Stimulated activated CD4-positive, alpha-beta T cell treated with anti-CD3 and anti-CD28 coated beads, TNF-alpha, amount 100 ng/mL, for 48 hours (primary cell): ENCODE measurements at places on chromosomes 16 and 17.

GRCh38 chr16:19486051-19486450, 35.8 kb downstream of the GDE1 start:
- no peak for DNase-seq

- DNase-seq, result no peak
These were observed 2.2 kb downstream of the ZNF668 start for GRCh38 chr16:31071861-31072260.

DNA sequence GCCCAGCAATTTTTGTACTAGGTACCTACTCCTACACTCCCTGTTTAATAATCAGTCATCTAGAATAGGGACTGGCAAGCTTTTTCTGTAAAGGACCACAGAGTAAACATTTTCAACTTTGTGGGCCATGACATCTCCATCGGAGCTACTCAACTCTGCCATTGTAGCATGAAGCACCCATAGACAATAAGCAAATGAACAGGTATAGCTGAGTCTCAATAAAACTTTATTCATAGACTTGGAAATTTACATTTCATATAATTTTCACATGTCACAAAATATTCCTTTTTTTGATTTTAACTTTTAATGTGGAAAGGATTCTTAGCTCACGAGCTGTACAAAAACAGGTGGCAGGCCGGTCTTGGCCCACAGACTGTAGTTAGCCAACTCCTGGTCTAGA, 345.8 kb downstream of the SOX9 start:
- no peak for DNase-seq

GRCh38 chr16:16815641-16816040, 436.7 kb downstream of the NPIPA7 start:
- DNase-seq, result no peak

- DNase-seq, result no peak
These were observed 11.2 kb downstream of the HAGH start for GRCh38 chr16:1815461-1815860.

GRCh38 chr17:81013642-81014041, 21.3 kb upstream of the BAIAP2 start:
- DNase-seq, result no peak

DNA sequence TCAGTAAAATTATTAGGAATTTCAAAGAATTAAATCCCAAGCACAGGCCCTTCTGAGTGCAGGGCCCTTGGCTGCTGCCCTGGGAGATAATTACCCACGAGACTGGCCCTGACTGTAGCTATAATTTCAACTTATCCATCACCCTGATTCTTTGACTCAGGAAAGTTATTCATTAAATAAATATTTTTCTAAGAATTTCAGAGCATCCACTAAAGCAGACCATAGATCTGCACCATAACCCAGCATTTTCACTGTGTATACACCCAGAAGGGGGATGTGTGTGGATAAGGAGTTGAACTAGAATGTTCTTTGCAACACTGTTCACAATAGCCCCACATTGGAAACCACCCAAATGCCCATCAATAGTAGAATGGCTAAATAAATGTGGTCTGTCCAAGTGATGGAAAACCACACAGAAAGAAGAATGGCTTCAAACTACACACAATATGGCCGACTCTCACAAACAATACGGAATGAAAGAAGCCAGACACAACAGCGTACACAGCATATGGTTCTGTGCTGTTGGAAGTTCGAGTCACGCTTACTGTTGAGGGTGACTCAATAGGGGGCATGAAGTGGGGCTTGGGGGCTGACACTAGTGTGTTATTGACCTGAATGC, 33.9 kb upstream of the MEAK7 start:
- DNase-seq, result no peak

GRCh38 chr17:31843070-31843745, 15.8 kb downstream of the COPRS start:
- DNase-seq, result no peak

GRCh38 chr16:3553138-3553923, 23.9 kb downstream of the NLRC3 start:
- no peak for DNase-seq

- no peak for DNase-seq
These were observed 222.7 kb upstream of the CIBAR2 start for GRCh38 chr16:85334718-85335583.

DNA sequence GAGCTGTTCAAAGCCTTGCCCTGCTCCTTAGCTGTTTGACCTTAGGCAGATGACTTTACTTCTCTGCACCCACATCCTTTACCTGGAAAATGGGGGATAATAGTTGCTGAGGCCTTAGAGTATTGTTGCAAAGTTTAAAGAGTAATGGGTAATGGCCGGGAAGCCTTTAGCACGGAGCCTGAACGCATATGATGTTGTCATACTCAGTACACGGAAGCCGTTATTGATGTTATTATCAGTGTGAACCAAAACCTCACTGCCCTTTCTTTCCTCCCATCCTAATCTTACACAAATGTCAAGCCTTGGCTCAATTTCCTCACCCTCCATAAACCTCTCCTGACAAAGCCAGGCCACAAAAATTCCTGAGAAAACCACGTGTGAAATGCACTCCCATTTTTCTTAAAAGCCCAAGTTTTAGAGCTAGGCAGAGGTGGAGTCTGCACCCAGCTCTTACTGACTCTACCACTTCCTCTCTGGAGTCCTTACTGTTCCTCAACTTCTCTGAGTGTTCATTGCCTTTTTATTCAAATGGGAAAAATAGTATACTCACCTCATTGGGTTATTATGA, 67.3 kb upstream of the CACNG3 start:
- DNase-seq, result no peak
